ENCODE measurements at places on chromosomes 6 and 20.

DNA sequence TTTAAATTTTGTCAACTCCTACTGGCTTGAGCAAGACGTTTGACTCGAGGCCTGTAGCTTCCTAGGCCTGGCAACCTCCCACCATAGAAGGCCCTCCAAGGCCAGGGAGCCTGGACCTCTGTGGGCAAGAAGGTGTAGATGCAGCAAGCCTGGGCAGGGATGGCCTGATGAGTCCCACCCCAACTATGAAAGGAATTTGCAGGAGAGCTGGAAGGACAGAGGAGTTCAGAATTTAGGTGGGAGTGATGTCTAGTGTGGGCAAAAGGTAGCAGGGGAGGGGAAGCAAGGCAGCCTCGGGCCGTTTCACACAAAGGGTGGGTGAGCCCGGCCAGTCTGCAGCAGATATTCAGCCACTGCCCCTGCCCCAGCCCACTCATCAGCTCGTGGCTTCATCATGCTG lies 245.2 kb downstream of the CDH26 start:
- DNase-seq = peak; percentile 42

DNA sequence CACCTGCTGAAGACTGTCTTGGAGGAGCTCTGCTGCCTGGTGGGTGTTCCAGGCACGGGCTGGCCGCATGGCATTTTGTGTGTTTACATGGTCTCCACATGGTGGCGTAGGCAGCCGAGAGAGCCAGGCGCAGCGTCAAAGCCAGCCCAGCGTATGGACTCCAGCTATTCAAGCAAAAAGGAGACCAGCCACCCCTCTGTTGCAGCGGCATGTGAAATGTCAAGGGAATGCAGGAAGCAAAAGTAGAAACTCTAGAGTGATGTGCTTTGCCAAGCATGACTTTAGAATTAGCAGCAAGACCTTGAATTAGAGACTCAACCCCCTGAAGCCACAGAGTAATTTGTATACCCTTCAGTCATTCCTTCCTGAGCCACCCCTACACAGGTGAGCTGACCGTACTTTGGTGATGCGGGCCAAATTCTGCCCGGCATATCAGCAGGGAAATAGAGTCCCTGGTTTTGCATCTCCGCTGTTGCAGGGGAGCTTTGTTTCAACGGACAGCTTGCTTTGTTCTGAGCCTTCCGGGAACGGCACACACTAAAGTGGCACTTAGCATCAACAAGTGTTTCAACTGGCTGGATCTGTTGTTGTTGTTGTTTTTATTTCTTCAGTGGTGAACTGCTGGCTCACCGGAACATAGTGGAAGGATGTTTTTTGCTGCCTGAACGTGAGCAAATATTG lies 48.5 kb downstream of the FNDC1 start:
- DNase-seq = no peak

DNA sequence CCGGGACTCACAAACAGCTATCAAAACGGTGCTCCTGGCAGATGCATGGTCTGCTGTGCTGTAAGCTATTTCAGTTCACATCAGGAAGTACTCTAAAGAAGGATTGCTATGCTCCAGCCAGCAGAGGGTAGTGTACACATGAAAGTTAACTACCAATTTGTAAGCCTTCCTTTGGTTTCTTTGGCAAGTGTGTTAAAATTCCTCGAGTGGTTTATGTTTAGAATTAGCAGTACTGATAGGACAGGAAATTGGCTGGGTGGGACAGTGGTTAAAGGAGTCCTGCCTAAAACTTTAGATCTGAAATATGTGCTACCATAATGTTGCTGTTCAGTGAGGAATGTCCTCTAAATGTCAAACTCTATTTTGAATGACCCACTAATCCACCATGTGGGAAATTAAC lies 47.4 kb downstream of the TRMT11 start:
- peak; percentile 59 for DNase-seq

DNA sequence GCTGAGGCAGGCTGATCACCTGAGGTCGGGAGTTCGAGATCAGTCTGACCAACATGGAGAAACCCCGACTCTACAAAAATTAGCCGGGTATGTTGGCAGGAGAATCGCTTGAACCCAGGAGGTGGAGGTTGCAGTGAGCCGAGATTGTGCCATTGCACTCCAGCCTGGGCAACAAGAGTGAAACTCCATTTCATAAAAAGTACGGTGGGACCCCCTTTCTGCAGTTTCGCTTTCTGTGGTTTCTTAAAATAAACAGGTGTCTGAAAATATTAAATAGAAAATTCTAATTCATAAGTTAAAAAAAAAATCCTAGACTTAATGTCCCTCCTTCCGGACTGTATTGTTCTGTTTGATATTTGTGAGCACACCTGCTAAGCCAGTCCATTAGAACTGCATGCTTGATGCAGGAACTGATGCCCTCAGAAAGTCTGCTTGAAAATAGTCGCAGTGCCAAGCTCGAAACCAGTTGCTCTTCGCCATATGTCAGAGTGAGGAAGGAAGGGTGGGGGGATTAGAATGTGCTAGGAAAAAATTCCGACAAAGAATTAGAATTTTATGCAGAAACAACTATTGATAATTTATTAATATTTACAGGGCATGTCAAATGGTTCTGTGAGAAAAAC lies 85.9 kb downstream of the JARID2 start:
- no peak for DNase-seq

DNA sequence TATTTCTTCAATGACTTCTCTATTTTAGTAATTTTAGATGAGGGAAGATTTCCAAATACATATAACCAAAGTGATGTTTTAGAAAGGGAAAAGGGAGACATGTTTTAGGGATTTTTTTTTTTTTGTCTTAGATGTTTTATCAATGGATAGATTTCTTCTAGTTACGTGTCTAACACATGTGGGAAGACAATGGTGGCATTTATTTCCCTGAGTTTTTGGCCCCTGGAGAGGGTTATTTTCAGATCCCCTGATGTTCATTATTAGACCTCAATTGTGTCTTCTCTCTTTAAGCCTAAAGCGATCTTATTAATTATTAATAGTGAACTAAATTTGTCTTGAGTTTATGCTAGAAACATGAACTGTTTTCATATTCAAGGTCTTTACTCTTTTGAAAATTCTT lies 30.3 kb downstream of the TRMT11 start:
- DNase-seq = no peak

- no peak for DNase-seq
Measured at GRCh38 chr6:142695016-142695415, 250.0 kb downstream of the HIVEP2 start.

DNA sequence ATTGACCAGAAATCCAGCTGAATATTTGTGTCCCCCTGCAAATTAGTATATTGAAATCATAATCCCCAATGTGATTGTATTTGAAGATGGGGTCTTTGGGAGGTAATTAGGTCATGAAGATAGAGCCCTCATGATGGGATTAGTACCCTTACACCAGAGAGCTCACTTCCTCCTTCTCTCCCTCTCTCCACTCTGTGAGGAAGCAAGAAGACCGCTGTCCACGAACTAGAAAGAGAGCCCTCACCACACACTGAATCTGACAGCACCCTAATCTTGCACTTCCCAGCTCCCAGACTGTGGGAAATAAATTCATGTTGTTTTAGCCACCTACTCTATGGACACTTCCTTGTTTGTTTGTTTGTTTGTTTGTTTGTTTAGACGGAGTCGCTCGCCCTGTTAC lies 11.9 kb upstream of the PLAGL1 start:
- DNase-seq = no peak

DNA sequence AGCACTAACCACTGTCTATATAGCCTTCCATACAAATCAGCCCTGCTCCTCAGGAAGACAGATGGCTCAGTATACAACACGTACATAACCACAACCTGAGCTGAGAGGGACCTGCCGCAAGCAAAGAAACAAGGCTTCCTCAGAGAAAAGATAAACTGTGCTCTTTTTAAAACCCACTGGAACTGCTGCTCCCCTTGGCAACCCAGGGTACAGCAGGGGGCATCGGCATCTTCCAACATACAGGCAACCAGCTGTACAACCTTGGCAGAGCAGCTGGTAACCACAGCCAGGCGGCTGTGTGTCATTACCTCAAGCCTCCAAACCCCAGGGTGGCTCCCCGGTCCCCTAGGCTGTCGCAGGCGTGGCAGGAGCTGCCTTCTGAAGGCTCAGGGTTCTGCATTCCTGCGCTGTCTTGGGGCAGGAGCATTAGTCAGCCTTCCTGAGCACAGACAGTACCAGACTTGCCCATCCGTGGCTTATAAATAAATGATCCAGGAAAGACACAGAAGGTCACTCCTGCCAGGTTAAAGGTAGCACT lies 249.5 kb downstream of the ADGRG6 start:
- DNase-seq = peak; percentile 77

GRCh38 chr6:32226434-32226833 lies 2.6 kb upstream of the NOTCH4 start:
- no peak for DNase-seq

GRCh38 chr20:19185083-19185482 lies 27.4 kb upstream of the SLC24A3 start:
- no peak for DNase-seq

DNA sequence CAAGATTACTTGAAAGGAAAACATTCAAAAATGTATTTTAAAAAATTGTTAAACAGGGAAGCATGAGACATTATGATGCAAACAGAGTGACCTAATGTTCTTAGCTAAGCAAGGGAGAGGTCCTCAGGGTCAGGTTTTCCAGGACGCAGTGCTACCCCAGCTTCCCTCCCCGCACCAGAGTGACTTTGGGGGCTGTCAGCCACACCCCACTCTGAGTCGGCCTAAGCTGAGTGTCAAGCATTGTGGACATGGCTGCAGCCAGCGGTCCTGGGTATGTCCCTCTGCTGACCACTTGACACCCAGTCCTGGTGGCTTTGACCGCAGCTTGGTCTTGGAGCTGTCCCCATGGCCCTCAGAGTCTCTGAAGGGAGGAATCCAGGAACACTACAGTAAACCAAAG lies 54.9 kb upstream of the CD93 start:
- DNase-seq = no peak

DNA sequence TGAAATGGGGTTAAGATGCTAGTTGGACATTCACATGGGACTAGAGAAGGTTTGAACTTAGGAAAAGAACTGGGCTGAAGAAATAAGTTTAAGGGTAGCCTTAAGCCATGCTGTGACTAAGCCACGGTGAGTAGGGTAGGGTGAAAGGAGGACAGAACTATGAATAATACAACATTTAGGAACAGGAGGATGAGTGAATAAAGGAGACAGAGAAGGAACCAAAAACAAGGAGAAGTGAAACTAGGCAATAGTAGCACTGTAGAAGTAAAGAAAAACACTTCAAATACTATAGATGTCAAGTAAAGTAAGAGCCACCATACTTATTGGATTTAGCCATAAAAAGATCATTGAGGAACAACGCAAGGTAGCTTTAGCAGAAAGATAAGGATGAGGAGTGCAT lies 111.2 kb downstream of the KCNQ5 start:
- no peak for DNase-seq

DNA sequence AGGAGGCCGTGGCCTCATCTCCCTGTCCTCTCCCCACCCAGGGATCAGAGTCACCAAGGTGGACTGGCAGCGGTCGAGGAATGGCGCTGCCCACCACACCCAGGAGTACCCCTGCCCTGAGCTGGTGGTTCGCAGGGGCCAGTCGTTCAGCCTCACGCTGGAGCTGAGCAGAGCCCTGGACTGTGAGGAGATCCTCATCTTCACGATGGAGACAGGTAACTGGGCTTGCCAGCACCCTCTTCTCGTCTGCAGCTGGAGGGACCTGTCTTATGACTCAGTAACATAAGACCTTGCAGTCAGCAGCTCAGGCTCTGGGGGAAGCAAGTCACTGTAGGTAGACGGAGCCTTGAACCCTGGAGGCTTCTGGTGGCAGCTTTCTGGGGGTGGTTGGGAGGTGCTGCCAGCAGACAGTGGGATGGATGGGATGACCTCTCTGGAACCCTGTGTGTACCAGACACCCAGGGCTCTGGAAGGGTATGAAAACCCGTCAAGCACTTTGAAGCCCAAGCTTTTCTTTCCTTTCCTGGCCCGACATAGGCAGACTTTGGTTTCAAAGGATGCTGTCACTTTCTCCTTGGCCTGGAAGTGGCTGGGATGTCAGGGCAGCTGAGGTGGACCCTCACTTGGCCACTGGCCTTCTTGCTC lies 13.8 kb downstream of the TGM6 start:
- peak; percentile 9 for DNase-seq

DNA sequence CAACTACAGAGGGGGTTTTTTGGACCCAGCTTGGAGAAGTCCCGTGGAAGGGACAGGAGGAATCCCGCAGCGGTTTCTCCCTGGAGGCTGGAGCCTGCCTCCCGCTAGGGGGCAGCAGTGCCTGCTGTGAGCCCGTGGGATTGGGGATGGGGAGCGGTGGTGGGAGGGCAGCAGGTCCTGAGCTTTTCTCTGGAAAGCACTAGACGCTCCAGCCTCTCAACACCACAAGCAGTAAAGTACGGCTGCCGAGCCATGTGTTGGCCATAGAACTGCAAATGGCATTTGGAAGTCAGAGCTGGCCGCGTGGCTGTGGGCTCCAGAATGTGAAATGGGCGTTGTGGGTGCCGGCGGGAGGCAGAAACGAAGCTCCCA lies 47.8 kb downstream of the GMPR start:
- DNase-seq = no peak

GRCh38 chr6:107611094-107611810 lies 121.3 kb downstream of the SOBP start:
- DNase-seq = no peak

GRCh38 chr6:51489133-51489532 lies 598.3 kb downstream of the PKHD1 start:
- no peak for DNase-seq

- DNase-seq = no peak
Measured at GRCh38 chr6:150189122-150189521, 46.3 kb downstream of the PPP1R14C start.

DNA sequence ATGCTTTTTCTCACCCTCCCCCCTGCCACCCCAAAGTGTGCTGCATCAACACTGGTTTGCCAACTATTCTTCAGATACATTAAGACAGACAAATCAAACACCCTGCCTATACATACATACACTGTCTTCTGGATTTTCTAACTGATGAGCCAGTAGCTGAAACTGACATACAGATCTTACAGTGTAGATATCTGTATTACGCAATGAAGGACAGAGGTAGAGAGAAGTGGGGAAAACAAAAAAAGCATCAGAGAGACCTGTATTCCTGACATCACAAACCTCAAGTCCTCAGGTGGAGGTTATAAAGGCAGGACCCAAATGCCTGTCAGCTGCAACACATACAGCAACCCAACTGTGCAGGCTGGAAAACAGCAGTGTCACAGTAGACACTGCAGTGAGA lies 535.4 kb downstream of the HACE1 start:
- DNase-seq = no peak

- DNase-seq = no peak
Measured at GRCh38 chr6:150029749-150030148, 4.4 kb upstream of the RAET1L start.

DNA sequence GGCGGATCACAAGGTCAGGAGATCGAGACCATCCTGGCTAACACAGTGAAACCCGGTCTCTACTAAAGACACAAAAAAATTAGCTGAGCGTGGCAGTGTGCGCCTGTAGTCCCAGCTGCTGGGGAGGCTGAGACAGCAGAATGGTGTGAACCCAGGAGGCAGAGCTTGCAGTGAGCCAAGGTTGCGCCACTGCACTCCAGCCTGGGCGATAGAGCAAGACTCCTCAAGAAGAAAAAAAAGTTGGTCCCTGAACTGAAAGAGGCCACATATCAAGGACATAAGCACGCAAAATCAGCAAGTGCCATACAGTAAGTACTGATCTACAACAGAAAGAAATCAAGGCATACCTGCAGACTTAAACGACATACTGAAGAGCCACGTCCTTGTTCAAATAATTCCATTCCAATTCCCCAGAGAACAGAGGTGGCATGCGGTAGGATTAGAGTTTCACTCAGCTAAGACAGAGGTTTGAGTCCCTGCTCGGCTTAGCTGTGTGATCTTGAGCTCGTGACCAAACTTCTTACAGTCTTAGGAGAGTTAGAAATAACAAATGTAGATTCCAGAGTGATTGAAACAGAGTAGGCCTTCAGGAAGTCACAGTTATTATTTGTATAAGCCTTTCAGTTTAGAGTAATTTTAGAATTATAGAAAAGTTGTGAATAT lies 29.2 kb downstream of the B4GALT5 start:
- DNase-seq = no peak

- no peak for DNase-seq
Measured at GRCh38 chr6:110233770-110234374, 53.6 kb downstream of the CDC40 start.
